ENCODE measurements at places on chromosomes 5 and 9. TPM values are rescaled to one million over a fixed set of nuclear protein-coding genes. Genes with fewer than 3 reads are reported as not detected.

DNA sequence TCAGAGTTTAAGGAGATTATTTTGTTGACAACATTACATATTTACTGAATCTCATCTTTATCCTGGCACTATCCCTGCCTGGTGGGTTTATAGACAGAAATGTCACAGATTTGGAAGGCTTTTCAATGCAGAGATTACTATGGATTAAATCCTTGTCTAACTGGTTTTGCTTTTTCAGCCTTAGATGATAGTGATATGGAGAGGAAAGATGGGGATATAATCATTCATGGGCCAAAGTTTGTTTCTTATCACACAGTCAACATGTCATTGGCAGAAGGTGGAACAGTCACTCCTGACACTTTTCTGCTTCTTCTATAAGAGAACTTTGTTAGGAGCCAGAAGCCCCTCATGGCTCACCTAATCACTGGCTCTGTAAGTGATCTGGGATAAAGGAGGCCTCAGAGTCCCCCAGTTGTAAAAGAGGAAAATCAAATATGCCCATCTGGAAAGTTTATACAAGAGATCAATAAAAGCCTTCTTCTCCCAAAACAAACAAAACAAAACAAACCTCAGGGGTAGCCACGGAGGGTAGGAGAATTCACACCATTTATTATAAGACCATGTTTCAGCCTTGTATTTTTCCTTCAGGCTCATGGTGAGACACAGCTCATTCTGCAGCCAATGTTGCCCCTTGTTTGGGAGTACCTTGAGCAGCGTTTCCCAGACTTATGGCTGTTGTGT lies 101.2 kb downstream of the PCSK1 start:
- no peak for DNase-seq

GRCh38 chr5:139650689-139651042 lies 2.5 kb downstream of the CXXC5 start:
- no peak for DNase-seq

Gene FOXD4L6
- 0.09 TPM for total RNA-seq

GRCh38 chr5:168207450-168208029 lies 83.9 kb upstream of the WWC1 start:
- no peak for DNase-seq

Gene PRDM9
- total RNA-seq, result not detected

- DNase-seq, result no peak
Measured at GRCh38 chr9:38083858-38084555, 15.0 kb upstream of the SHB start.

Gene ATOSB
- 21.3 TPM for total RNA-seq

Measured in prostate gland (tissue), 2 donors.